ENCODE measurements at places on chromosomes 5 and 9. TPM values are rescaled to one million over a fixed set of nuclear protein-coding genes. Genes with fewer than 3 reads are reported as not detected.
A peak's percentile ranks its signal among the peaks of the same experiment; 100 is the strongest.

DNA sequence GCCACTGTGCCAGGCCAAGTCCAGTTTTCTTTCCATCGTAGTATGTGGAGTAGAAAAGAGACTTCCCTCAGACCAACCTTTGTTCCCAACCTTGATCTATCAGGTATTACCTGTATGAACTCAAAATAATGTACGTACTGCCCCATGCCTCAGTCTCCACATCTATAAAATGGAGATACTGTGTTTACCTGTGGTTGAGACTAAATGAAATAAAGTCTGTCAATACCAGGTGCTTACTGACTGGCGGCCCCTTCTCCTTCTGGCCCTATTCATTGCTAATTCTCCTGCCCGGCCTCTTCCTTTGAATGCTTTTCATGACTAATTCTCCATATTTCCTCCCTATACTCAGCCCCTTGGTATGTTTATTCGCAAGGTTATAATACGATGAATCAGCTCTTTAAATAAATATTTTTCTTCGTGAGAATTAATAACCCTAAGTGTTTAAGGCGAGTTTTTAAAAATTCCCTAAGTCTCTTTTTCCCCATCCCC is 89.6 kb upstream of the BASP1 start:
- no peak for DNase-seq

- DNase-seq: no peak
These were observed 1.4 kb downstream of the SNX18 start for GRCh38 chr5:54518818-54519508.

- peak; percentile 25 for DNase-seq
These were observed 7.8 kb upstream of the FOXI1 start for GRCh38 chr5:170097934-170098333.

DNA sequence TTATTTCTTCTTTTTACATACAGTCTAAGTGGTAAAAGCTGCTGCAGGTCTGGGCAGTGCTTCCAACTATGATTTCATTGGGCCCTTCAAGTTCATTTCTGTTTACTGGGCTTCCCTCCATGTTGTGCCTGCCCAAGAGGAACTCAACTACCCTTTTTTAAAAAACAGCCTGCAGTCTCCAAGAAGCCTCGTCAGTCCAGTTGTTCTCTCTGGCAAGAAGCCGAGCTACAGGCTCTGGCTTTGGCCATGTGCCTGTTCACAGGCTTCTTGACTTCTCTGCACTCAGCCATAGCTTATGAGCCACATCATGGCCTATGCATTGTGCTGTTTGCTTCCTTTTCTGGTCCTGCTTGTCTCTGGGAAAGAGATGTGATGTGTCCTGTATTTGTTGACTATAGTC is 119.7 kb upstream of the PJA2 start:
- DNase-seq: peak; percentile 2

GRCh38 chr9:110427497-110428104 is 89.9 kb upstream of the TXNDC8 start:
- DNase-seq: peak; percentile 15

GRCh38 chr9:133420392-133420827 is 1.8 kb upstream of the ADAMTS13 start:
- DNase-seq: no peak

The HK3 gene
- not detected for total RNA-seq

The PHF24 gene
- total RNA-seq: under 0.01 TPM

The SERF1B gene
- total RNA-seq: 25.7 TPM

The ARL14EPL gene
- total RNA-seq: under 0.01 TPM

The OBP2B gene
- not detected for total RNA-seq

The LCN2 gene
- not detected for total RNA-seq

Measured in dermis microvascular lymphatic vessel endothelial cell (primary cell).